ENCODE measurements at places on chromosomes 1 and 21.
A peak's percentile ranks its signal among the peaks of the same experiment; 100 is the strongest.

DNA sequence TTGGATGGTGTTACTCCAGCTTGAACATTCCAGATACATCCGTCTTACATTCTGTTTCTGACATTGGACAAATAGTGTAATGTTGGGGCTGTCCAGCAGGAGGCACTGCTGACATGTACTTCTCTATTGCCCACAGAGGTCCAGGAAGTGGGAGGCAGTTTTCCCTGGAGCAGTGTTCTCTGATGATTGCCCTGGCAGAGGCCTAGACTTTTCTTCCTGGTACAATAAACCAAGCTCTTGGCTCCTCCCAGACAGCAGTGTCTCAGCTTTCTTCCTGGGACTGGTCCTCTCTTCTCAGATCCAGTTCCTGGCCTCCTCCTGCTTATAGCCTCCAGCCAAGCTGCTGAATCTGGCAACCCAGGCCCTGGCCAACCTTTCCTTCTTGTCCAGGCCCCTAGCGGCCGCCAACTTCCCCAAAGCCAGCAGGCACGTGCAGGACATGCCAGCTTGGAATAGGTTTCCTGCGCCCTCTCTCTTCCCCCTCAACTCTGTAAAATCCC lies 14.9 kb upstream of the IFNLR1 start:
- DNase-seq = no peak

DNA sequence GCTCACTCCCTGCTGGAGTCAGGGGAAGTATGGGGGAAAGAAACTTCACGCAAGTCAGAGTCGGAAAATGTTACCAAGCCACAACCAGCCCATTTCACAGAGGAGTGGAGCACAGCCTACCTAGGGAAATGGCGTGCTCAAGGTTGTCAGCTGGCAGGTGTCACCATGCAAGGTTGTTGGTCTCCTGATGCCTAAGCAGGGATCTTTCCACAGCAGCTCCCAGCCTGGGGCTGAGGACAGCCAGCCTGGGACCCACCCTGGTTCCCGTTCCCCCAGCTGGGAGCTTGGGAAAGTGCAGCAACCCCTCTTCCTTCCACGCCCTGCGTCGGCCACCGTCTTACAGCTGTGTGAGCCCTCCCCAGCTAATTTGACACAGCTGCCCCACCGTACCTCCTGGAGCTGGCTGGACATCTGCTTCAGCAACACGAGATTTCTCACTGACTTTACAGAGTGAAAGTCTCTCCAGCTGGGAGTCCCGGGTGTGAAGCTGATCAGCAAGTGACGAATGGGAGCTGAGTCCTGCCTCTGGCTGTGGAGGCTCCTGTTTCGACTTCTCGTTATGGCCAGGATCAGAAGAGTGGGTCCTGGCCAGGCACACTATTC lies 224.6 kb upstream of the RAB4A start:
- no peak for DNase-seq

DNA sequence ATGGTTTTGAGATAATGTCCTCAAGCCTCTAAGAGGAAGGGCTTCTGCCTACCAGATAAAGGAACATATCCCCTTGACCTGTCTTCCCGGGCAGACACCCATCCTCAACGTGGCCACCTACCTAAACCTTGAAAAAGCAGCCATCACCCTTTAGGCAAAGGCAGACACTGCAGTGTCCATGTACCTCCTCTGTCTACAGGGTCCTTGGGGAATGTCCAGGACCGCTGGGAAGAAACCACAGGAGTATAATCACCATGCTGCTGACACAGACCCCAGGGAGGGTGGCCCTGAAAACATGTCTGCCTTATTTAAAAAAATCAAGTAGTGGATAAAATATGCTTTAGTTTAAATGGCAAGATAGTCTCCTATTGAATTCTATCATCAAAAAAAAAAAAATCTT lies 16.6 kb downstream of the BCAR3 start:
- no peak for DNase-seq

- no peak for DNase-seq
These were observed 46.1 kb downstream of the HS2ST1 start for GRCh38 chr1:86960548-86960947.

DNA sequence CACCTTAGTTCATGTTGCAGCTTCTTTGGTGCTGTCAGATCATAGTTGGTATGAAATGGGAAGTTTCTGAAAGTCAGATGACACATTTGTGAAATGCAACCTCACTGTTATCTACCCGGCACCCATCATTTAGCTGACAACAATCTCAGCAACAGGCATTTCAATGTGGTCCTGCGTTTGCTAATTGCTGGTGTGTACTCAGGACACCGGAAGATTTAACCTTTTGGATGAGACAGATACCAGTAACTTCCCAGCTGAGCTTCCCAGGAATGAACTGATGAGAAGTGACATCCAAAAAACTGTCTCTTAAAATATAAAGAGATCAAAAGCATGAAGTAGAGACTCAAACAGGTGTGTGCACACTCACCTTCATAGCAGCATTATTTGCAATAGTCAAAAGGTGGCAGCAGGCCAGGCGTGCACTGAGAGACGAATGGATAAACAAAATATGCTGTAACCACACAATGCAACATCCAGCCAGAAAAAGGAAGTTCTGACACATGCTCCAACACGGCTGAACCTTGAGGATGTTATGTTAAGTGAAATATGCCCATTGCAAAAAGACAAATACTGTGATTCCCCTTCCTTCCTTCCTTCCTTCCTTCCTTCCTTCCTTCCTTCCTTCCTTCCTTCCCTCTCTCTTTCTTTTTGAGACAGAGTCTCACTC lies 7.9 kb upstream of the CLDN14 start:
- no peak for DNase-seq

DNA sequence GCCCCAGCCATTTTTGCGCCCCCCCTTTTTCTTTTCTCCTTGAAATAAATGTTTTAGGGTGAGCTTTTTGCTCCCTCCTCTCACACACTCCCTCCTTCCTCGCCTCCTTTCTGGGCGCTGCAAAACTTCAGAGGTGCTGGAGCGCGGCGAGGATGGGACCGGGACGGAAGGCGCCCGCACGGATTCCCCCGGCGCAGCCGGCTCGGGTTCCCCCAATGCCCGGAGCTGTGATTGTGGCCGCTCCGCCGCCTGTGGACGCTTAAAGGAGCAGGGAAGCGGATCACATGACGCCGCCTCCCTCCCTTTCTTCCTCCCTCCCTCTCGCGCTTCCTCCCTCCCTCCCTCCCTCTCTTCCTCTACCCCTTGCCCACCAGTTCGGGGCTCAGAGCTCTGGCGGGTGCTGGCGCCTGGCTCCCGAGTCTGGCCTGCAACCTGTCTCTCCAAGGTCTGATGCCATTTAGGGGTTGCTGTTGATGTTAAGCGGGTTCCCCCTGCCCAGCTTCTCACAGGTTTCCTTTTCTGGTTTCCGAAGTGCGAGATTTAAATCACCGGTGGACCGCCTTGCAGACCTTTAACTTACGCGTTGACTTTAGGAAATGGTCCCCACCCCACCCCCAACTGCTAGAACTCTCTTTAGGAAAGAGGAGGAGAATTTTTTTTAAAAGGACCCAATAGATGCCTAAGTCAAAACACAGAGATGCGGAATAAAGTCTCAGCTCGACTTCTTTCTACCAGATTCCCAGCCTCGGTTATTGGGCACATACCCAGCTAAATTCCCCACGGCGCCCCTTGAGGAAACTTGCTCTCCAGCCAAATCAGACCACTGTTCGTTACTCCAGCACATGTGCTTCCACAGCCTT lies at the start of gene WLS:
Gene WLS (minus strand): TSS at position 235 of the 860 bp plus-strand sequence. CDS start 224 bp downstream, at position 11.
- no peak for DNase-seq

GRCh38 chr1:42960566-42961311 lies 2.1 kb upstream of the SLC2A1 start:
- DNase-seq = no peak

DNA sequence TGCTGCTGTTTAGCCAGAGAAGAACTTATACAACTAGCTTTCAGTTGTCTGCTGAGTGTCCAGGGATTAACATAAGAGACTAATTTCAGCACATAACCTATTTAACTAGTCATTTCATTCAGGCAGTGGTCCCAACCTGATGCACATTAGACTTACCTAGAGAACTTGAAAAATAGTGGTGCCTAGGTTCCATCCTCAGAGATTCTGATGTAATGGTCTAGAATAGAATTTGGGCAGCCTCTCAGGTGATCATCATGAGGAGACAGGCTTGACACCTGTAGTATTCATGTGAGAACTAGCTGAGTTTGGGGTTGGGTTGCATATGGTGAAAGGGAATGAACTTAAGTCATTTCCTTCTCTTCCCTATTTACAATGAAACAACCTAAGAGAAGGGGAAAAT lies 24.8 kb downstream of the CNST start:
- DNase-seq = no peak

DNA sequence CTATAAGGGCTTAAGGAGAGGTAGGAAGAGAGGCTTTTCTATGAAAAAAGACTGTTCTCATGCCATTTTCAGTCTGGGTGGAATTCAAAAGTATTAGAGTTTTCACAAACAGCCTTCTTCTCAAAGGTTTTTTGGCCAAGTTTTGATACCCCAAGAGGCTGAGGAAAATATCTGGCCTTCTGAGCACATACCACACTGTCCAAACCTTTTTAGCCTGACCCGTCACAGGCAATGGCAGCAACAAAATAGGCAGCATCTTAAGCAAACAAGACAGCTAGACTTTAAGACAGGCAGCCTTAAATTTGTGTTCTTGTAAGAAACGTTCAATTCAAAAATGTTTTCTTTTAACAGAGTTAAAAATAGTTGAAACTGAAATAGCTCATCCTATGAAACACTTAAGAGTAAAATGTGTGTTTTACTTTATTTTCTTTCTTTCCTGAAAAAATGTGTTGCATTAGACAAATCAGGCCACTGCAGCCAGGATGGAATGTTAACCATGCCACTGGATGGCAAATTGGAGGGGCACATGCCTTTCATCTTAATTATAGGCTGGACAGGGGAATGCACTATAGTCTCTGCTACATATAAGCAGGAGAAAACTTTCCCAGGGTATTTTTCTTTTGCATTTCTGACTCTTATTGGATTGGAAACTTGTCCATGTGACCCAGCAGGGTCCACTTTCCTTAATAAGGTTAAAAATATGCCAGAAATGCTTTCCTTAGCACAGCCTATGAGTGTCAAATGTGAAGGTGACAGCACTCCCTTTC lies 315.0 kb downstream of the TGFB2 start:
- no peak for DNase-seq

DNA sequence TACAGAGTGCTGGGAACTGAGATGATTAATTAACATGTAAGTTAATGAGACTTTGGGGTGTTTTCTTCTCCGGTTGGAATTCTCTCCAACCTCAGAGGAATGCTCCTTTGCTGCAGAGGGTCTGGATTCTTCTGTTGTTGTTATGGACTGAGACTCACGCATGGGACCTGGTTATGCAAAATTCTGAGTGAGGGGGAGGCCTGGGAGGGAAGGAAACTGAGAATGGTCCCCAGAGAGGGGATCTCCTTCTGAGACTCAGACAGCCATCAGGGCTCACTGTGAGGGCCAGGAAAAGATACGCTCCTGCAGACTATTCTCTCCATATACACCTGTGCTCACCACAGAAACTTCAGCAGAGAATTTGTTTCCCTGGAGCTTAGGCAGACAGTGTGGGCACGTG lies 56.3 kb downstream of the HTR6 start:
- DNase-seq = no peak

DNA sequence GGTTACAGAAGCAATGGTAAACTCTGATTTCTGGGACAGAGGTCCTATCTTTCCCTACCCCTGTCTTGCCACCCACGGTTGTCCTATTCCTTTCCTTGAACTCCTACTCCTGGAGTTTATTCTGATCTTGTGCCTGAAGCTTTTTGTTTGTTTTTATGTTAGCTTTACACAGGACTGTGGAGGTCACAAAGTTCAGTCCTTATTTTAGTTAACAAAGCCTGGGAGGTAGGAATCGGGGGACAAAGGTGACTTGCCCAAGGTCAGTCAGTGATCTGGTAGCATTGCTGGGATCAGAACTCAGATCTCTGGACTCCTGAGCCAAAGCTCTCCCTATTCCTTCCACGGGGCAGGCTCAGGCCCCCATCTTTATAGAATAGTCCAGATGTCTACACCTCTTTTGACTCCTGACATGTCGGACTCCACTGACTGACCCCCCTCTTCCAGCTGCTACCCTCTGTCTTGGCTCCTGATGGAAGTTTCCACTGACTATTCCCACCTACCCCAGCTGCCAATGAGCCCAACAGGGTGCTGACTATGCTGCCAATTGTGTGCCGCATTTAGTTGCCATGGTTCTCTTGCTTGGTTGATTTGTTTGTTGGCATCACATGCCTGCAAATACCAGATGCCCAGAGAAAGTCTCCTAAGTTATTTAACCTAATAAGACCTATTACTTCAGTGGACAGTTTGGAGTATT lies 9.9 kb downstream of the F5 start:
- DNase-seq = no peak

GRCh38 chr1:165630629-165631341 lies at the start of gene MGST3:
MGST3 (plus strand) TSS chr1:165631234; CDS start chr1:165649848, 18,614 bp downstream.
- peak; percentile 91 for DNase-seq

- DNase-seq = no peak
These were observed 6.7 kb upstream of the IVL start for GRCh38 chr1:152901631-152902030.

DNA sequence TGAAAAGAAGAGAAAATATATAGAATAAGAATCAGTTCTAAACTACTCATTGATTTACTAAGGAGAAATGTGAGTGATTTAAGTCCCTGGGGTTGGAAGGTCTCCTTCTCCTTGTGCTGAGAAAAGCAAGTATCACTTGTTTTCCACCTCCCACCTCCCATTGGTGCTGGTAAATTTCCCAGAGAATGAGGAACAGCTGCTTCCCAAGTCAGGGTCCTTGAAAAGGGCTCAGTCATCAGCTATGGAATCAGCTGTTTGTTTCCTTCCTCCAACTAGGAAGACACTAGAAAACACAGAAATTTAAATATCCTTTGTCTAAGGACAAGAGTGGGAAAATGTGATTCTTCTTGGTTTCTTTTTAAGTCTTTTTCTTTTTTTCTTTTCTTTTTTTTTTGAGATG lies 131.3 kb upstream of the C1orf21 start:
- DNase-seq = no peak

DNA sequence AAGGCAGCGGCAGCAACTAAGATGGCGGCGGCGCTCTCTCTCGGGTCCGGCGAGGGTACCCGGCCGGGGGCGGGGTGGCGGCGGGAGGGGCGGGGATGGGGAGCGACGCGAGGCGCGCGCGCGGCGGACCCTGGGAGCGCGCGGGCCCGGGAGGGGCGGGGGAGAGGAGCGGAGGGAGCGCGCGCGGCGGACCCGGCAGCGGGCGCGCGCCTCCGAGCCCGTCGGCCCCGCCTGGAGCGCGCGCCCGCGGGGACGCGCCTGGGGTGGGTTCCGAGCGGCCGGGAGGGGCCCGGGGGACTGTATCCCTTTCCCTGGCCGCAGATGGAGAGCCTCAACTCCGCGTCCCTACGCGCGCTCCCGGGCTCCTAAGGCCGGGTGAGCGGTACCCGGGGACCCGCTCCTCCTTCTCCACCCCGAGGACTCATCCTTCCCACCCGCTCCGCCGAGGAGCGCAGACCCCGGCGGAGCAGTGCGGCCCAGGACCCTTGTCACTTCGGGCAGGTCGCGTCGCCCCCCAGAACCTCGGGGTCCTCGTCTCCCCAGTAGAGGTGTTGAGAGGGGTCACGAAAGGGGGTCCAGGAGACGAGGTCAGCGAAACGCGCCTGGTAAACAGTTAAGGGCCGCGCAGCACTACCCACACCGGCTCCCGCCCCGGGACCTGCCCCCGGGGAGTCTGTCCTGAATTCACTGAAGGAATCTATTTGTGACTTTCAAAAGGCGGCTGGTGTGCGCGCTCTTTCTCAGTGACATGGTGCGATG lies at the start of gene CLSTN1:
Gene CLSTN1 (minus strand): TSS at position 23 of the 759 bp plus-strand sequence. CDS start 232 bp downstream, outside the sequence.
- peak; percentile 91 for DNase-seq
